ENCODE measurements at places on chromosomes 11 and 22.

GRCh38 chr22:37827056-37827455, 3.9 kb downstream of the GALR3 start:
- no peak for DNase-seq

- no peak for DNase-seq
These were observed 1.1 kb upstream of the LBHD1 start for GRCh38 chr11:62673196-62673525.

- no peak for DNase-seq
These were observed 33.2 kb upstream of the PAX6 start for GRCh38 chr11:31844351-31844750.

GRCh38 chr11:116890193-116890592, 52.8 kb upstream of the APOA1 start:
- DNase-seq: no peak

DNA sequence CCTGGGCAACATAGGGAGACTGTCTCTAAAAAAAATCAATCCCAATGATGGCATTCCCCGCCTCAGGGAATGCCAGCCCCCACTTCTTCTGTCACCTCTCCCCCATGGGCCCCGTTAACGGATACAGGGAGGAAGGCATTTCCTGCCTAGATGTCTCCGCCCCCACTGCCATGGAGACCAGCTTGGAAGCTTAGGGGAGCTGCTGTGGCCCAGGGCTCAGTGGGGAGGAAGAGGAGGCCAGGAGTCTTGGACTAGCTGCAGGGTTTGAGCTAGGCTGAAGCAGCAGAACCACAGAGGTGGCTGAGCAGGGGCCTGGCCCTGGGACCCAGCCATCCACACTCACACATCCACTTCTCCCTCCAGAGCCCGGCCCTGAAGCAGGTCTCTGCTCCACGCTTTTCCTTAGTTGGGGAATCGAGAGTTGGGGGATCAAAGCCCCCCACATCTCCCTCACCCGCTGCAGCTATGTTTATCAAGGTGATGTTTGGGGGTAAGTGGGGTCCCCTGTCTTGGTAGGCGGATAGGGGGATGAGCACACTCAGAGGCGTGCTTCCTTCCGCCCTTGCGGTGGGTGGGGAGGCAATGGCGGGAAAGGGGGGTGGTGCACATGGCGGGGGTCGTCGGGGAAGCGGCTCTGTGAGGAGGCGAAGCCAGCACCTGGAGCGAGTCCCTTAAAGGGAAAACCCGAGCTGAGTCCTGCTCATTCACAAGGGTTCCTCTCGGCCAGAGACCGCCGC, at the start of gene C22orf15:
Gene C22orf15 (plus strand): TSS at position 149 of the 737 bp plus-strand sequence. CDS start 317 bp downstream, at position 466.
- DNase-seq: no peak

- no peak for DNase-seq
These were observed 33.4 kb downstream of the KCNQ1OT1 start for GRCh38 chr11:2666401-2666741.

GRCh38 chr11:113951537-113951936, 23.4 kb upstream of the HTR3A start:
- no peak for DNase-seq

DNA sequence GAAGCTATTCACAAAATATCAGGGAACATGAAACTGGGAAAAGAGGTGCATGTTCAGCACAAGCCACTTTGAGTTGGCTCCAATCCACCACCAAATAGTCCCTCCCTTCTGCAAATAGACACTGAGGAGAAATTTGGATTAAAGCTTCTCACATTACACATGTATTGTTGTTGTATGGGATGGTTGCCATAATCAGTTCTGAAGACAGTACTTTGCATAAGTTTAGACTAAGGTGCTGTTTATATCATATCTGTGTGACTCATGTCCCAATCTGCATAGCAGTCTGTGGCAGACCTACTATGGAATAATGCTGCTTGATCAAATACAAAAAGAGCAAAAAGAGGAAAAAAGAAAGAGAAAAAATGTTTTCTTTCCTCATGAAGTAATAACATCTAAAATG, 376.7 kb upstream of the DDI1 start:
- no peak for DNase-seq

DNA sequence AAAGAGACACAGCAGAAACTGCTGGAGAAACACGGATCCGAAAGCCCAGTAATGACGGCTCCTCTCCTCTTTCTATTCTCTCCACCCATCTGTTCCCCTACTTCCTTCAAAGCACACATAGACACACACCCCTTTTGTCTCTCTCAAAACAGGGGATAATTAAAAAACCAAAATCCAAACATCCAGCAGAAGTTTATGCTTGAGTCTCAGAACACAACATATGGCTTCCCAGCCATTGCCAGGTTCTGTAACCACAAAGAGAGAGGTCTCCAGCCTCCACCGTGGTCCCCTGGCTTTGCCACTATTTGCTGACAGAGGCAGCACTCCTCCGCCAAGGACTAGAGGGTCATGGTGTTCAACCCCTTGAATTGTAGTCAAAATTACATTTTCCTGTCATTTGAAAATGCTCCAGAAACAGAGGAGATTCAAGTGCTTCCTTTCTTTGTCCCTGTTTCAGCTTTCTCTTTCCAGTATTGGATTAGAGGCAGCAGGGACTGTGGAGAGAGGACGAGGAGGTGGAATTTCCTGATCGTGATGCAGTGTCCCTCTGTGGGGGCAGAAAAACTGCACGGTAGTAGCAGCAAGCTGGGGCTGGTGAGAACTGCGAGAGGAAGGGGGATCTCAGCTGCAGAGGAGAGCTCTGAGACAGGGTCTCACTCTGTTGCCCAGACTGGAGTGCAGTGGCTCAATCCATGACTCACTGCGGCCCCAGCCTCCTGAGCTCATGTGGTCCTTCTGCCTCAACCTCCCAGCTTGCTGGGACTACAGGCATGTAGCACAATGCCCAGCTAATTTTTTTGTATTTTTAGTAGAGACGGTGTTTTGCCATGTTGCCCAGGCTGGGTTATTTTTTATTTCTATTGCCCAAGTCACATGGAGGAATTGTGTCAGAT, 60.3 kb downstream of the UBASH3B start:
- DNase-seq: no peak

GRCh38 chr11:15815246-15816195, 540.8 kb downstream of the SOX6 start:
- no peak for DNase-seq

- no peak for DNase-seq
These were observed 369.7 kb downstream of the MN1 start for GRCh38 chr22:27431896-27432295.

DNA sequence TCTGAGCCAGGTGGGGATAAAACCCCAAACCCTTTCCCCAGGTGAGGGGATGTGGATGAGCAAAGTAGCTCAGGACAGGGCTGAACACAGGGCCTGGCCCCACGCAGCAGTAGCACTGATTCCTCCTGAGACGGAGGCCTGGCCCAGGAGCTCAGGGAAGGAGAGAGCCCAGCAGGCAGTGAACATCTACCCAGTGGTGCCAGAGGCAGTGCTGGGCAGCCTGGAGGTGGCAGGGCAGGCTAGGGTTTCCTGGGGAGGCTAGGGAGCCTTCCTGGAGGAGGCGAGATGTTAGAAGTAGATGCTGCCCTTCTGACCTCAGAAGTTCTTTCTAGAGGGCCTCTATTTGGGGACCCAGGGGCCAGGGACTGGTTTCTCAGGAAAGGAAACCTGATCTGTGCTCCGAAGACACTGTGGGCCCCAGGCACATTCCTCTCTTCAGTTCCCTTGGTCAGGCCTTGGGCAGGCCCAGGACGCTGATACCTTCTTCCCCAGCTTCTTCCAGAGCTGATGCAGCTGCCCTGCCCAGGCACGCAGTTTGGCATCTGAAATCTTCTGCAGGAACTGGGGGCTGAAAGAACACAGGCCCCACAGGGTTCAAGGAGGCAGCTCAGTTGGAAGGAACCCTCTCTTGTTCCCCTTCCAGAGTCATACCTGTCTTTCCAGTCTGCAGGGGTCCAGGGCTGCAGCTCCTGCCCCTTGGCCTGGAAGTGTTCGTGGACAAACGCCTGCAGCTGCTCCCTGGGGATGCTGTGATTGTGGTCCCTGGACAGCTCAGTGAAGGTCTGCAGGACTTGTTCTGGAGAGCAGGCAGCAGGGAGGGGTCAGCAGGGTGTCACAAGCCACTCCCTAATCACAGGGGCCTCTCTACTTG, 16.8 kb downstream of the TREH start:
- no peak for DNase-seq

DNA sequence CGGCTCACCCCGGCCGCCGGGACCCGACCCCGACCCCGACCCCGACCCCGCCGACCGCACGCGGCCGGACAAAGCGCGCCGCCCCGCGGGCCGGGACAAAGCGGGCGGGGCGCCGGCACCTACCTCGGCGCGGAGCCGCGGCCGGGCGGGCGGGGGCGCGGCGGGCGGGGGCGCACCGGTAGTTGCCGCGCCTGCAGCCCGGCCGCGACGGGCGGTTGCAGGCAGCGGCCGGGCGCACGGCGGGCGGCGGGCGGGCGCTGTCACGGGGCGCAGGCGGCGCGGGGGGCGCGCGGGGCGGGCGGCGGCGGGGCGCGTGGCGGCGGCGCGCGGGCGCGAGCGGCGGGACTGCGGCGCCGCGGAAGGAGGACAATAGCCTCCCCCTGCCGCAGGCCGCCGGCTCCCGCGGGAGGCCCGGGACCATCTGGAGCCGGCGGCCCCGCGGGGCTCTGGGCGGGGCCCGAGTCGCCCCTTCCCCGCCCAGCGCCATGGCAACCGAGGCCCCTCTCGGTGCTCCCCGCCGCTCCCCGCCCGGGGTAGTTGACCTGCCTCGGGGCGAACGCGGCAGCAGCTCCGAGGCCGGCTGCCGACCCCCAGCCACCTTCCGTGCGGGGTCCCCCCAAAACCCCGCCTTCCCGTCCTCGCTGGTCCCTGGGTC, 851 bp downstream of the SPTBN2 start:
- DNase-seq: no peak

DNA sequence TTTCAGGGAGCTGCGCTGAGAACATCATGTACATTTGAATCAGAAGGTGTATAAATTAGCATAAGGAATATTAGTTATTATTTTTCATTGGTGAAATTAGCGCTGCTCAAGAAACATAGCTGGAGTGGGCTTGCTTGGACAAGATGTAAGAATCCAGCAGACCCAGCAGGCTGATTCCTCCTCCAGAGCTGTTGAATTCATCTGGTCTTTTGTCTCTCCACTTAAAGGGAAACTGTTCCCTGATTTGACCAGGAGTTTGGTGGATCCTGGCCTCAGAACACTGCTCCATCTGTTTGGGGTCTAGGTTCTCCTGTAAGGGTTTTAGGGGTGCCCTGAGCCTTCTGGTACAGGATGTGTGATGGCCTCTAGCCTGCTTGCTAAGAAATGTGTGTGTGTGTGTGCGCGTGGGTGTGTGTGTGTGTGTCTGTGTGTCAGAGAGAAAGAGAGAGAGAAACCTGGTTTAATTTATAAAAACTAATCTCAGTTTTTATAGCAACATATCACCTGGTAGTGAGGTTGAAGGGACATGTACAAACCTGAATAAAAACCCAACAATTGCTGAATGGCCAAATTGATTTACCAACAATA, 8.3 kb upstream of the SORL1 start:
- DNase-seq: no peak

GRCh38 chr22:26127126-26127525, 42.1 kb upstream of the SEZ6L start:
- no peak for DNase-seq

DNA sequence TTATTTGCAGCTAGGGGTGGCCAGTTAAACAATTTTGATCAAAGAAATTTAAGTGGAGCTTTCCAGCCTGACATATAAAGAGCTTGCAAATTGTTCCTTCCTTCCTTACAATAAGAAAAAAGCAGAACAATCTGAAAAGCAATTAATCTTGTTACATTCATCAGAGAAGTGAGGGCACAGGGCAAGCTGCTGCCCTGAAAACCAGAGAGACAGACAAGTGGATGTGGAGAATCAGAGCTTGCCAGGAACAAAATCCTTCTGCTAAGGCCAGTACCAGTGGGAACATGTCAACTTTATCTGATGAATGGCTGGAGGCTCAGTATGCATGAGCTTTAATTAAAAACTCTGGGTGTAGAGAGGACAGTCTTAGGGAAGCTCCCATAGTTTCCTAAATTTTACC, 8.8 kb downstream of the CCDC179 start:
- no peak for DNase-seq

- DNase-seq: peak; percentile 86
These were observed at the start of gene EXPH5 for GRCh38 chr11:108593214-108593922. TSS of gene EXPH5 (minus strand) at chr11:108593768. CDS start at chr11:108593536, 232 bp downstream.

Data from left renal pelvis (tissue), 4 donors.